ENCODE measurements at places on chromosomes 12 and 14.

DNA sequence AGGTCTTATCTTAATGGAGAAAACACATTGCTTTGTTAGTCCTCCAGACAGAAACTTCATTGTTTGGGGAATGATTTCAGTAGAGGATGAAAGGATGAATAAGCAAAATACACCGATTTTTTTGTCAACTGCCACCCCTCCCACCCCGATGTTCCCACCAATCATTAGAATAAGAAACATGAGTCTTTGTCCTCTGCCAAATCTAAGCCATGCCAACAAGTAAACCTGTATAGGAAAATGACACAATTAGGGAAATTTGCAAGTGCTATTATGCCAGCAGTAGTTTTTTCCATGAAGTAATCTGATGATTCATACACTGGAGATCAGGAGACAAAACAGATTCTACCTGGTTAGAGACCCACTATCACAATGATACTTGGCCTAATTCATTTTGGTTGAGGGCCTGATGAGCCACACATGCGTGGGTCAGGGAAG lies 35.9 kb downstream of the FLRT2 start:
- DNase-seq, result peak; percentile 65

DNA sequence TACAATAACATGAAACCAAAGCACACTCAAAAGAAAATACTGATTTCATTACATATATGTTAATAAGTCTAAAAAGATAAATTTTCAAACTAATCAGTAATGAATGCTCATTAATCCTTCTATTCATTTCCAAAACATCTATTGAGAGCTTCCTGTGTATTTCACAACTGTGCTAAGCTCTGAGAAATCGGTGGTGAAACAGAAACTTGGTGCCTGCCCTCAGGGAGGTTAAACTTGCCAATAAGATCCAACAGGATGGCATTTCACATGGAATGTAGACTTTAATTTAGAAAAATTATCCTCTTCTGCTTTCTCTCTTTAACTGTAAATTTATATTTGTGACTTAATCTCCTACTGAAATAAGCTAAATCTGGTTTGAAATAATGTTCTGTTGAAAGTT lies 70.9 kb upstream of the SLC38A4 start:
- no peak for DNase-seq

- no peak for DNase-seq
Measured at GRCh38 chr12:85004204-85004603, 31.9 kb downstream of the TSPAN19 start.

GRCh38 chr14:93410893-93411292 lies 19.8 kb upstream of the UNC79 start:
- no peak for DNase-seq

DNA sequence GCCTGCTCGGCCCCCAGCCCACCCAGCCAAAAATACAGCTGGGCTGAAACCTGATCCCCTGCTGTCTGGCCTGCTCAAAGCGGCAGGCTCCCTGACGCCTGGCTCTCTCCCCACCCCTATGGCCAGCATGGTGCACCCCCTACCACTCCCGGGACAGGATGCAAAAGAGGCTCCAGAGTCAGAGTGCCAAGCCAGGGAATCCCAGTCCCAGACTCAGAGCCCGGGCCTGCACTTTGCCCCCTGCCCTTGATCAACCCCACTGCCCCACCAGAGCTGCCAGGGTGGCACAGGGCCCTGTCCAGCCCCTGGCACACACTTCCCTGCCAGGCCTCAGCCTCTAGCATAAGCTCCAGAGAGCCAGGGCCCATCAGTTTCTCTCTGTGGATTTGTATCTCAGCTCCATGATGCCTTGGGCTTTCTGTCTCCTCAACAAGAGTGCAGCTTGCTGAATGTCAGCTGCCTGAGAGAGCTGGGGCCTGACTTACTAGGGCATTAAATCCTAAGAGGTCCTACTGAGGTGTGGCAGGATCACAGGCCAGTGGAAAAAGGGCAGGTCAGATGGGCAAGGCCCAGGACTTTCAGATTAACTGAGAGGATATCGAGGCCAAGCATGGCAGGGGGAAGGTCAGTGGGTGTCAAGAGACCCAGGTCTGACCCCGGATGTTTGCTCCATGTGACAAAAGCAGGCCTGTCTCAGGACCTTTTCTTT lies 13.9 kb downstream of the ACVRL1 start:
- no peak for DNase-seq

- DNase-seq, result no peak
Measured at GRCh38 chr12:4643747-4644146, 5.1 kb downstream of the AKAP3 start.

- DNase-seq, result peak; percentile 97
Measured at GRCh38 chr12:2264651-2265232, 212.0 kb downstream of the CACNA1C start.

- DNase-seq, result no peak
Measured at GRCh38 chr14:68857516-68858070, 64.7 kb upstream of the ZFP36L1 start.

- no peak for DNase-seq
Measured at GRCh38 chr12:92718483-92718990, 15.7 kb downstream of the PLEKHG7 start.

DNA sequence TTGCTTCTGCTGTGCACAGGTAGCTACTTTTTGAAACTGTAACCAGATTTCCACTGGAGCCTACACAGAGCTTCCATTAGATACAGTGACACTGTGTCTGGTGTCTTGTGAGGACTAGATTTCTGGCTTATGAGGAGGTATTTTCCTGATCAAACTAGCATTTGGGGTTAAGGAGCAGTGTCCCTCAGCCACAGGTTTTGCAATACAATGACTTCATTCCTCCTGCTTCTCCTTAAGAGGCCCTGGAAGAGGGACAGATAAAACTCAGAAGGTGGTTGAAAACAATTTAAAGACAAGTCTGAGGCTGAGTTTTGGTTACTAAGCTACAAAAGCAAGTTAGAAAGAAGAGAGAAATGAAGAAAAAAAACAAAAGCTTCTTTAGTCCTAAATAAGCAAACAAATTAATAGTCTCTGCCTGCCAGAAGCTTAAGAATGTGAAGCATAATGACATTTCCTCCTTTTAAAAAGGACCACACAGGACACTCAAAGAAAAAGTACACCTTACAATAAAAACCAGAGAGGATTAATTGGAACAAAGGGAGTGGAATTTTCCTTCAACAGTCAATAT lies 53.0 kb downstream of the PKP2 start:
- no peak for DNase-seq

DNA sequence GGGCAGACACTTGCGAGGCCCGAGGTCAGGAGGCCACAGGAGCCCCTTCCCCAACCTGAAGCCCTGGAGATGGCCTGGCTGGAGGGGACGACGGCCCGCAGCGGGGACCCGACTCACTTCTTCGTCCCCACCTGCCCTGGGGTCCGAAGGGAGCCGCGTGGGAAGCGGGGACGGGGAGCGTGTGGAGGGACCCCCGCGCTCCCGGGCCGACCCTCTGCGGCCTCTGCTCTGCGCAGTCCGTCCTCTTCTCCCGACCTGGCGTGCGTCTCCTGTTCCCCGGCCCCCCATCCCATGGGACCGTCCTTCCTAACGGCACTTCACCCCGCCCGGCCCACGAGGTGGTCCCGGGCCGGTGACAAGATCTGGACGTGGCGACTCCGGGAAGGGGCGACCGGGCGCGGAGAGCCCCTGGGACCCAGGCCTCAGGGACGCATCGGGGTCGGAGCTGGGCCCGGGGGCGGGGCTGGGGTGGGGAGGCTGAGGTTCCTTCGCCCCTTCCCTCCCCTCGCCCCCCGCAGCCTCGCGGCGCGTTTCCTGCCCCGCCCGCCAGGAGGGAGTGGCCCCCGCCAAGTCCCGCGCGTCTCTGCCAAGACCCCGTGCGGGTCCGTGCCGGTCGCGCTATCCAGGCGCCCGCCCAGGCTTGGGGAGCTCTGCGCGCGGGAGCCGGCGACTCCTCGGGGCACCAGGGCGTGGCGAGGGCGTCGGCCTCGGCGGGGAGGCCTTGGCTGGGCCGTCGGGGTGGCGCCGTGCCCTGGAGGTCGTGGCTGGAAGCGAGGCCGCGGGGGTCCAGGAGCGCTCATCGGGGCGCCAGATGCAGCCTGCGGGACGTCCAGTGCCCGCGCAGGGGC lies 97.1 kb downstream of the TNFAIP2 start:
- no peak for DNase-seq

DNA sequence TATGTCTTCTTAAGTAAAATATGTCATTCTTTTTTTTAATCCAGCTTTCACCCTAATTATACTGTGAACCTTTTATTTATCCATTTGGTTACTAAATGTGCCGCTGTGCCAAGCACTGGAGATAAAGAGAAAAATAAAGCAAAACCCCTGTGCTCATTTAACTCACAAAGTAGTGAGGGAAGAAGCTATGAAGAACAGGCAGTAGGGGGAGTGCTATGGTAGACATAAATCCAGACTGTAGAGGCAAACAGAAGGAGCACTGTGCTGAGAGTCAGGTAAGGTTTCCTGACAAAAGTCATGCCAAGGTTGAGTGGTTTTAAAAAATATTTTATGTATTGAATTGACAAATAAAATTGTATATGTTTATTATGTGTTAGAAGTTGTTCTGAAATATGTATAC lies 188.5 kb upstream of the SYT10 start:
- no peak for DNase-seq

GRCh38 chr12:22285846-22286245 lies 48.7 kb downstream of the ST8SIA1 start:
- peak; percentile 25 for DNase-seq

GRCh38 chr12:52604859-52605258 lies 3.6 kb upstream of the KRT72 start:
- no peak for DNase-seq

GRCh38 chr14:61588419-61588901 lies 106.9 kb upstream of the HIF1A start:
- DNase-seq, result no peak

- no peak for DNase-seq
Measured at GRCh38 chr14:89572596-89573398, 155.8 kb upstream of the FOXN3 start.

GRCh38 chr14:55381561-55381960 lies 30.1 kb downstream of the ATG14 start:
- no peak for DNase-seq

DNA sequence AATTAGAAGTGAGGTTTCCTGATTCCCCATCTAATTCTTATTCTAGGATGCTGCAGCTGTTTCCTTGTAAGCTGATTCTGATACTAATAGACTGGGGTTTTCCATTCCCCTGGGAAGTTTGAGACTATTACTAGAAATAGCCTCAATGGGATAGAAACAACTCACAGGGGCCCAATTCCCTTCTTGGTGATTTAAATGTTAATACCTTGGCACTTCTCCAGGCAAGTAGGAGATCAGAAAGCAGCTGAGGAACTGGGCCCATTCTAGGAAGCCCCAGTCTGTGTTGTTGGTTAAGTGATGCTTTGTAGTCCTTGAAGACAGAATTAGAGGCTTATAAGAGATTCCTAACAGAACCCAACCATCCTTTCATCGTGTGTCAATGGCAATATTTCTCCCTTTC lies 407.0 kb upstream of the SEL1L start:
- no peak for DNase-seq

DNA sequence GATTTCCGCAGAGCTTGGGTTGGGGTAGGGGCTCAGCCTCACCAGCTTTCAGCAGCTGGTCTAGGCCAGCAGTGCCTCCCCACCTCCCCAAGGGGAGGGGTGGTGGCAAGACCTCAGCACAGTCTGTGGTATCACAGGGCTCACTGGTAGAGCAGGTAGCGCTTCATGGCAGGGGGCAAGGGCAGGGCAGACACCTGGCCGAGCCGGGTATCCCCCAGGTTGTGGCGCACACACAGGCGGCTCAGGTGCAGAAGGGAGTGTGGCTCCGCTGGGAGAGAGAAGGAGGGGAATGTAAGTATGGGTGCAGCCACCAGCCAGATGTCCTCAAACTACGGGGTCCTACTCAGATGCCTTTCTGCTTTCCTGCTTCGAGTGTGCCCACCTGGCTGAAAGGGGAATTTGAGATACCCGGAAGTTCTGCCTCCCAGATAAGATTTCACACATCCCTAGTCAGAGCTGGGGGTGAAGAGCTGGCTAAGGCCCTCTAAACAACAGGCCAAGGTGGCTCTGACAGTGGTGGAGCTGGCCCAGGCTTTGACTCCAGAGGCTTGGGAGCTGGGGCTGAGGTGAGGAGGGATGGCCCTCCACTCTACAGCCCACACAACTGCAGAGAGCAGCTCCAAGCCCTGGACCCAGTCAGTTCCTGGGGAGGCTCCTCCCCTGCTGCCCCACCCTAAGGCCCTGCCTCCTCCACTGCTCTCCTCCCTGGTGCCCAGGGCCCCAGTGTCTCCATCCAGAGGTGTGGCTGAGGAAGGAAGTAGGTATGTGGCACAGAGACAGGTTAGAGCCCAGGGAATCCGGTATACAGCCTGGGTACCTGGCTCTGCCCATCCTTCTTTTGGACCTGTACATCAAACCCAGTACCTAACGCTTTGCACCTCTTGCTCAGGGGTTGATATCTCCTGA lies 1.8 kb downstream of the SPSB2 start:
- peak; percentile 28 for DNase-seq

DNA sequence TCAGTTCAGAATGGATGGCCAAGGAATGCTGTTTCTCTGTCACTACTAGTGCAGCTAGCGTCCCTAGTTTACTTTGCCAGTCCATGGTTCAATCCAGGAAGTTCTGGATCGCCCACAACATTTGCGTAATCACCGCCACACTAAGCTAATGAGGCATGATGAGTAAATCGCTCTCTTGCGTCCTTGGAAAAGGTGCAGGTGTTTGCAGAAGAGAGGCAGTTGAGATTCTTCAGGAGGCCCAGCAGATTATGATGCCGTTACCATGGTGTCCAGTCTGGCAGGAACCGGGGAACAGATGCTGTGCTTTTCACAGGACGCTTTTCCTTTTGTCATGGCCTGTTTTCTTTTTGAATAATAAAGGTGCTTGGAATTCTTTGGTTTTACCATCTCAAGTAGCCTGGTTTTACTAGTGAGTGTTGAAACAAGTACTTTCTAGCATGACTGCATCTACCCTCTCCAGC lies 9.0 kb downstream of the TPH2 start:
- DNase-seq, result peak; percentile 39

- DNase-seq, result no peak
Measured at GRCh38 chr12:113533842-113534375, 62.2 kb upstream of the LHX5 start.

- no peak for DNase-seq
Measured at GRCh38 chr14:95204705-95205104, 47.4 kb upstream of the DICER1 start.

DNA sequence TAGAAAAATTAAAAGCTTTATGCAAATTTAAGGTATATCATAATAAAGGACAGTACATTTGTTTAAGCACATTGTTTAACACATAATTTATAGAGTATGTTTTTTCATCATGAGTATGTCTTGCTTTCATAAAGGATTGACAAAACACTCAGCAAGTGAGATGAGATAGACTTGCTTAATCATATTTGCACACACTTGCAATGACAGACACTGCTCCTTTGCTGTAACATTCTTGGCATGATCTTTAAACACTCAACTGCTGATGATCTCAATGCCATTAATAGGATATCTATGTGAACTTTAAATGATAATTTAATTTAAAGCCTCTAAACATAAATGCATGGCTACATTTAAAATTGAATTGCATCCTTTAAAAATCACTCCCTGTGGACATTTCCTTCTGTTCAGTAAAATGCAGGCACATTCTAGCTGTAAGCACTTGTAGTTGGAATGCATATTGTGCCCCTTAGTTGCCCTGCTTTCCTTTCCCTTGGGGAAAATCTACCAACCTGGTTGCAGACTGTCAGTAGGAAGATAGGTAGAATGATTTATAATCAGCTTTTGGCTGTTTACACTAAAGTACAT lies 979.0 kb downstream of the TMTC2 start:
- DNase-seq, result no peak
